Right lobe of liver (tissue), 6 donors: ENCODE measurements at places on chromosomes 1 and 21. TPM values are rescaled to one million over a fixed set of nuclear protein-coding genes. Genes with fewer than 3 reads are reported as not detected.

SEC16B gene
- total RNA-seq = 21.9 TPM

RBP7 gene
- 3.0 TPM for total RNA-seq

DNA sequence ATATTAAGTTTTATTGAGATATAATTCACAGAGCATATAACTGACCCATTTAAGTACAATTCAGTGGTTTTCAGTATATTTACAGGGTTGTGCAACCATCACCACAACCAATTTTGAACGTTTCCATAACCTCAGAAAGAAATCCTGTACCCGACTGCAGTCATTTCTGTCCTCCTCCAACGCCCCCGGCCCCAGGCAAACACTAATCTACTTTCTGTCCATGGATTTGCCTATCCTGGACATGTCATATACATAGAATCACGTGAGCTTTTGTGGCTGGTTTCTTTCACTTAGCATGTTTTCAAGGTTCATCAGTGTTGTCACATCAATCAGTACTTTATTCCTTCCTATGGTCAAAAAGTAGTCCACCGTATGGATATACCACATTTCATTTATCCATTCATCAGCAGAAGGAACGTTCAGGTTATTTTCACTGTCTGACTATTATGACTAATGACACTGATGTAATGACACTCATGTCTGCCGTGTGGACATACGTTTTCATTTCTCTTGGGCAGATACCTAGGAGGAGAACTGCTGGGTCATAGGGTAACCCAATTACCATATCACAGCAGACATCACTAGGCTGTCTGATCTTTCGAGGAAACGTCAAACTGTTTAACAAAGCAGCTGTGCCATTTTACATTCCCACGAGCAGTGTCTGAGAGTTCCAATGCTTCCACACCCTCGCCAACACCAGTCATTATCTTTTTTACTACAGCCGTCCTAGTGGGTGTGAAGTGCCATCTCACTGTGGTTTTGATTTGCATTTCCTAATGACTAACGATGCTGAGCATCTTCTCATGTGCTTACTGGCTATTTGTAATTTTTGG lies 30.8 kb downstream of the MRPL37 start:
- no peak for DNase-seq
- H3K27ac ChIP-seq = no peak overlapping the region
- no peaks in the 10 kb centered on the region for H3K27me3 ChIP-seq
- H3K36me3 ChIP-seq = no peaks in the 10 kb centered on the region
- H3K4me1 ChIP-seq = no peaks in the 10 kb centered on the region

DNA sequence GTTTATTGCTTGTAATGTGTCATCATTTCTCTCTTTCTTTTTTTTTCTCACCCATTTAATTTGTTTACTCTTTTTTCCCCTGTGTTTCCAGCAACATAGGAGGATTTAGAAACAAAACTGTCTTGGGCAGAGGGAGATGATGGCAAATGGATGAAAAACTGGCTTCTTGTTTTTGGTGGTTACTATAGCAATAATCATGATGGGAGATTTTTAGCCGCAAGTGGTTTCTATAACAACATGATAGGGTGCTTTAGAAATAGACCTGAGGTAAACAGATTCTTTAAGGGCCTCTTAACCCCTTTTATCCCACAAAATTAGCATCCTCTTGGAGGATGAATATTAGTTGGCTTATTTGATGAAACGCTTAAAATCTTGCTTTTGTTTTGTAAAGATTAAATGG lies 51.6 kb downstream of the CRB1 start:
- no peaks in the 10 kb centered on the region for H3K27me3 ChIP-seq
- no peak overlapping the region for H3K4me3 ChIP-seq
- no peak overlapping the region for H3K27ac ChIP-seq
- no peak for DNase-seq

- H3K4me1 ChIP-seq = no peaks in the 10 kb centered on the region
- H3K27ac ChIP-seq = no peak overlapping the region
Measured at GRCh38 chr1:89974696-89975470, 20.0 kb upstream of the ZNF326 start.

- peaks cover 13% of the 10 kb centered on the region for H3K4me1 ChIP-seq
- no peak for DNase-seq
- no peak overlapping the region for H3K27ac ChIP-seq
- H3K27me3 ChIP-seq = no peaks in the 10 kb centered on the region
Measured at GRCh38 chr1:159869607-159870006, 7.2 kb upstream of the VSIG8 start.
